ENCODE measurements at places on chromosomes 11 and 22.

GRCh38 chr11:43243927-43244326 is 67.9 kb upstream of the API5 start:
- no peak for DNase-seq

DNA sequence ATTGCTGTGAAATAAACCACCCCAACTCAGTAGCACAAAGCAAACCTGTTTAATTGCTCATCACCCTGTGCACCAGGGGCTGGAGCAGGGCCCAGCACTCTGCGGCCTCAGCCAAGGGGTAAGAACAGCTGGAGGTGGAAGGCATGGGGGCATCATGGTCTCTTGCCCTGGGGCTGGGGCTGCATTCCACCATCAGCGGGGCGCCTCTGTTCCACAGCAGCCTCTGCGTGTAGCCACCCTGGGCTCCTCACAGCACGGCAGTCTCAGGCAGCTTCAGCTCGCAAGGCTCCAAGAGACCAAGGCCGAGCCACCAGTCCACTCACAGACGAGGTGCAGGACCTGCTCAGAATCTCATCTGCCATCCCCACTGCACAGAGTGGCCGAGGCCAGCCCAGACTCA is 630.7 kb downstream of the TBC1D22A start:
- no peak for DNase-seq

- no peak for DNase-seq
Observed at GRCh38 chr11:132228746-132229325, 858.4 kb downstream of the NTM start.

GRCh38 chr11:19955660-19956059 is 204.6 kb downstream of the DBX1 start:
- DNase-seq, result no peak

DNA sequence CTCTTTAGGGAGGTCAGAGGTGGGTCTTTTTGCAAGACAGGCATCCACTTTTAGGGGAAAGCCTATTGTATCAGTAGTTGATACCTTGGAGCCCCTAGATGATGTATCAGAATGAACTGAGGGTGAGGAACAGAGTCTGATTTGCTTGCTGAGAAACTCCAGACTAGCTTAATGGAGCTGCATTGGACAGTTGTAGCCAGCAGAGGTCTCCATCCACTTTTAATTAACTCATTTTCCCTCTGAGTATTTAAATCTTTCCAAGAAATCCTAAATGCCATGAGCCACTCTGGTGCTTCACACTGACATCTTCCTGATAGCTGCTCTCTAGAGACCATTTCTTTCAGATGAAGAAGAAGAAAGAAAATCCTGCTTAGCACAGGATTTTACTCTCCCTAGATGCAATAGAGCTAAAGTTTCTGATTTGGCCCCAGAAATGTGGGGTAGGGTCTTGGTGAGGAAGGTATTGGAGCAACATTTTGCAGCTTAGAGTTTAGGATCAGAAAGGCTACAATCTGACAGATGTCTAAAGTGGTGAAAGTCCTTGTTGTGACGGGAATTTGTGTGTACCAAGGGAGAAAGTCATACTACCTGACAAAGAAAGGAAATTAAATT is 38.0 kb downstream of the EXT2 start:
- no peak for DNase-seq

GRCh38 chr22:45677063-45677462 is 5.4 kb downstream of the ATXN10 start:
- DNase-seq, result no peak

DNA sequence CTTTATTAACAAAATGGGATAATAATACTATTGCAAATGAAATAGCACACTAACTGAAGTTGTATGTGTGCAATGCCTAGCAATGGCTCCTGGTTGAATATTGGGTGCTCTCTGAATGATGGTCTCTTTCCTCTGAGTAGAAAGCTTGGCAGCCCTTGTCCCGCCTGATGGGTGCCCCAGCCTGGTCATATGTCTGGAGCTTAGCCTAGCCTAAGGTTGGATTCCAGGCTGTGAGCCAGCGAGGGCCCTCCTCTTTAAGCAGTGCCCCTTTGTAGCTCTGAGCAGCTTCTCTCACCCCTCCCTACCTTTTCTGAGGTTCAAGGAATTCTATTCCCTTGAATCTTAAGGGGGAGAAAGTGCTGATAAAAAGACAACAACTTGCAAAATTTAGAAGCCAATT is 499.9 kb downstream of the NTM start:
- DNase-seq, result no peak

- no peak for DNase-seq
Observed at GRCh38 chr11:72750086-72750485, 2.1 kb downstream of the ARAP1 start.

DNA sequence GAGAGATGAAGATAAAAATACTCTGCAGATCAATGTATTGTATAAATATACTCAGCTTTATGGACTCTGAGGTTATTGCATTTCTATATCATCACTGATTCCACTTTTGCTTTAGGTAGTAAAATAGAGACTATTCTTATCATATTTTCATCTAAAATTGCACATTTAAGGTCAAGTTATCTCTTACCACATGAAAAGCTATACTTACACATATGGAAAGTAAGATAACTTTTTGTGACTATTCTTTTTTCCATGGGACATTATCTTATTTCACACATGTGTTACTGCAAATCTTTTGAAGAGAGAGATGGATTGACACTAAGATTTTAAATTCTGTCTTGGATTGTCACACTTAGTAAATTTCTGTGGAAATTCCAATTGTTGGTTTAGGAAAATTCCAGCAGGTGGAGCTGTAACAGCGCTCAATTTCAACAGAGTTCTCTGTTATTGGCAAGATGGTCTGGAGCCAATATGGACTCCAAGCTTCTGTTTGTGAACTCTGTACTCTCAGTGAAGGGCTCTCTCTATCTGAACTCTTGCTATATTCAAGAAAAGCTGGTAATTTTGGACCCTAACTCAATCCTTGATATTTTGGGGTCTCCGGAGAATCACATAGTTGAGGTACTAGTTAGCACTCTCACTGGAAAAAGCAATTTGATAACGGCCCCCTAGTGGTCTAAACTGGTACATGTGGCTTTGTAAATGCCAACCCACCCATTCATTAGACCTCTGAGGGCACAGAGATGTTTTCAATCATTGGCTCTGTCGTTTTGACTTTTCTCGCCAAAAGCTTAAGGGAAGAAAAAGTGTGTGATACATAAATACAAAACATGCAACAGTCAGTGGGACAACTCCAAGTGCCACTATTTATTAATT is 429.7 kb downstream of the ETS1 start:
- DNase-seq, result peak; percentile 53

GRCh38 chr11:13434247-13435205 is 28.5 kb downstream of the BTBD10 start:
- DNase-seq, result no peak

DNA sequence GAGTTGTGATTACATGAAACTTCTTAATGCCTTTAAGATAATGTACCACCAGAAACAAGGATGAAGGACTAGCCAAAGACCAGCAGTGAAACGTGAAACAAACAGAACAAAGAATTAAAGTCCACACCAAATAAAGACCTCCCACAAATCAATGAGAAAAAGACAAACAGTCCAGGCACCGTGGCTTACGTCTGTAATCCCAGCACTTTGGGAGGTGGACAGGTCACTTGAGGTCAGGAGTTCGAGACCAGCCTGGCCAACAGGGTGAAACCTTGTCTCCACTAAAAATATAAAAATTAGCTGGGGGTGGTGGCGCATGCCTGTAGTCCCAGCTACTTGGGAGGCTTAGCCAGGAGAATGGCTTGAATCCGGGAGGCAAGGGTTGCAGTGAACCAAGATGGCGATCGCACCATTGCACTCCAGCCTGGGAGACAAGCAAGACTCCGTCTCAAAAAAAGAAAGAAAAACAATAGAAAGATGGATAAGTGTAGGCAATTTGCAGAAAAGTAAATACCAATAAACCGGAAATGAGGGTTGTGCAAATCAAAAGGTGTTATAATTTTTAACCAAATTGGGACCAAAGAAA is 167.8 kb upstream of the GRK3 start:
- no peak for DNase-seq

DNA sequence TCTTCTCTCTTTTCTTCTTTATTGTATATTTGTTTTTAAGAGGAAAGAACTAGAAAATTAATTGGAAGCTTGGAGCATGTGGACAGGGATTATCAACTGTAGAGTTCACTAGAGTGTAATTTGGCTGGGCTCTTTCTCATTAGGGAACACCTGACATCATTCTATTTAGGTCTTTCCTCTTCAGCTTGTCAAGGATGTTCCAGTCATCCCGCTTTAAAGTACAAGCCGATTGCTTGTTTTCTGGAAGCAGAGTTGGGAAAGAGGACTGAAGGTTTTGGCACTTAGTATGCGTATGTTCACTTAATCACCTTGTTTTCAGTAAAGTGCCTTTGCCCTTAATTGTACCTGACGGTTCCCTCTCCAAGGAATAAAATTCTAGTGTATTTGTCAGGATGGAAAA is 111.6 kb downstream of the WNT11 start:
- DNase-seq, result no peak
